Stimulated activated CD4-positive, alpha-beta T cell treated with anti-CD3 and anti-CD28 coated beads, Interleukin-15, amount 100 ng/mL, for 1 hour (primary cell): ENCODE measurements at places on chromosomes 2 and 18.

DNA sequence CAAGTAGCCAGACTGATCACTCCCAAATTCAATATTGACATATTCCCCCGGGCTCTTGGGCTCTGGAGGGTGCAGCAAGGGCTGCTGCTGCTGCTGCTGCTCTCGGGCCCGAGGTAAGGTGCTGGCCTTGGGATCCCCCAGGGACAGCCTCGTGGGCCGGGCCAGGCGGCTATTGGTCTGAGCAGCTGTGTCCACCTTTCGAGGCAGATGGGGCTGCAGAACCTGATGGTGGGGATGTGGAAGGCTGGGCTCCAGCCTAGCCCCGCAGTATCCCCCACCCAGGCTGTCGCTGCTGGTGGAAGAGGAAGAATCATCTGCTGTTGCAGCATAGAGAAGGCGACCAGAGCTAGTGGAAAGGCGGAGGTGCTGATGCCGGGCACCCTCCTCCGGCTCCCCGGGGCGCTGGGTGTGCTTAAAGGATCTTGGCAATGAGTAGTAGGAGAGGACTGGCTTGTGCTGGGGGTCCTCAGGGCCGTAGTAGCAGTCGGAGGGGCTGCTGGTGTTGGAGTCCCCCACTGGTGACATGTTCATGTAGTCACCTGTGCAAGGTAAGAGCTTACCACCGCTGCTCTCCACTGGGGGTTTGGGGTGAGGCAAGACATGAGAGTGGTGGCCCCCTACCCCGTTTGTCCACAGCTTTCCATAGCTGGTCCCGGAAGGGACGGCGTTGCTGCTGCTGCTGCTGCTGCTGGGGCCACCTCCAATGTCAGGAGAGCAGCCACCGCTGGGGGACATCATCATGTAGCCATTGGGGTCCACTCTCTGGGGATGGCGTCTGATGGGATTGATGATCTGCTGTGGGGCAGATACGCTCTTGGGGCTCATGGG, 3.4 kb downstream of the IRS1 start:
- no peak for DNase-seq

DNA sequence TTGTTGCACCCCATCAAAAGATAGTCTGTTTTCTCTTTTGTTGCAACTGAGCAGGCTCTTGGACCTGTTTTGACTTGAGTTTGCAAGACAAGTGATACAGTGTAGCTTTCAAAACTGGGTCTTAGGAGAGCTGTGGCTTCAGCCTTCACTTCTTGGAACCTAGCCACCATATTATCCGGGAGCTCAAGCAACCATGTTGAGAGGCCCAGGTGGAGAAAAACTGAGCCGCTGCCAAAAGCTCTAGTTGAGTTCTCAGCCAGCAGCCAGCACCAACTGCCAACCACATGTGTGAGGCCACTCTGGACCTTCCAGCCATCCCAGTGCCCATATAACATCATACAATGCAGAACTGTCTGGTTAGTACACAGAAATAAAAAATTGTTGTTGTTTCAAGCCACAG, 5.4 kb downstream of the CACNB4 start:
- DNase-seq, result no peak

GRCh38 chr2:150358468-150358807, 129.0 kb downstream of the RND3 start:
- no peak for DNase-seq

- DNase-seq, result no peak
Measured at GRCh38 chr2:25356088-25356487, 14.4 kb upstream of the DNMT3A start.

- DNase-seq, result no peak
Measured at GRCh38 chr2:51490576-51491234, 458.8 kb upstream of the NRXN1 start.

GRCh38 chr2:222938327-222938726, 77.5 kb downstream of the ACSL3 start:
- DNase-seq, result no peak

DNA sequence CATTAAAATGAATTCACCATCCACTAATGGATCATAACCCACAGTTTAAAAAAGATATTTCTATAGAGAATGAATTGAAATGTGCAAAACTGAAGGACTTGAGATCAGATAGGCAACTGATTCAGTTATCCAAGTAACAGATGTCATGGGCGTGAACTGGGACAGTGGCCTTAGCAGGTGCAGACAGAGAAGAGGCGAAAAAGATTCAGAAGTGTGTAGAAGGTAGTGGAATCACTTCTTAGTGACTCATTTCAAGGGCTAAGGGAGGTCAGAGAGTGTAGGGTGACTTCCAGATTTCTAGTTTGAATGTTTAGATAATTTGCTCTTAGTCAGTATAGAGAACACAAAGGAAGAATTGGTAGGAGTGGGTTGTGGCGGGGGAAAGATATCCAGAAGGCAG, 79.7 kb downstream of the EHBP1 start:
- DNase-seq, result no peak

GRCh38 chr2:23289671-23290070, 95.3 kb upstream of the KLHL29 start:
- DNase-seq, result no peak

- no peak for DNase-seq
Measured at GRCh38 chr2:16332681-16333557, 332.7 kb downstream of the CYRIA start.

DNA sequence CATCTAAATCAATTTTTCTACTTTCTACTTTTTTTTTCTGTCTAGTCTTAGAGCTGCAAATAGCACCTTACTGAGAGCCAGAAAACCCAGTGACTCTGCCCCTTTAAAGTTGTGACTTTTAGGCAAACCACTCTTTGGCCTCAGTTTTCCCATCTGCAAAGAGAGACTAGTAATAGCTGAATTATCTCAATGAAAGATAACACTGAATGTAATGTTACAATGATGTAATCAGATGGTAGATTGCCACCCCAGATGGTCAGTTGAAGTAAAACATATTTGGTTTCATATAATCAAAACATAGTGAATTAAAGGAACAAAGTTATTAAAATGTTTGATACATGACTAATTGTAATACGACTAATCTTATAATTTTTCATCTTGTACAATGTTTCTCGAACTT, 5.0 kb upstream of the APCDD1 start:
- DNase-seq, result no peak

GRCh38 chr2:224412141-224413015, 10.5 kb upstream of the FAM124B start:
- no peak for DNase-seq

DNA sequence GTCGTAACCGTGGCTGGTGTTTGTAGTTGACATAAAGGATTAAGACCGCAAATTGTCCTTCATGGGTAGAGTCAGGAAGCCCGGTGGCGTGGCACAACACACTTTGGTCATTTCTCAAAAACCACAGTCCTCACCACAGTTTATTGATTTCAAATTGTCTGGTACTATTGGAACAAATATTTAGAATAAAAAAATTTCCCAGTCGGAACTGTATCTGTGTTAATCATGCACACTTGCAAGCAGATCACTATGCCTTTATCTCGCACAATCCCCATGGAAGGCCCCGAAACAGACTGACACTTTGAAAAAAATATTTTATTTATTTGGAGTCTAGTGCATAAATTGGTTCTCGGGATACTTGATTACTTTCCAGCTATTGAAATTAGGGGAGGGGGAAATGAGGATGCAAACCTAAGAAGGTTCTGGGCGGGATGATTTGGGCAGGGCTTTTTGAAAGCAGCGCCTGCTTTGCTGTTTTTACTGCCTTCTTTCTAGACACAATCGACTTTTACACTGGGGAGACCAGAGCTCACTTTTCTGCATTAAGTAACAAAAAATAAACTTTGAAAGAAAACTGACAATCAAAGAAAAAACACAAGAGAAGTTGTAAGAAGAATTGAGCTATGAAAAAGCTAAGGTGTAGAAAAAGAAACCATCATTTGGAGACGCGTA, 15.4 kb upstream of the HOXD1 start:
- no peak for DNase-seq

DNA sequence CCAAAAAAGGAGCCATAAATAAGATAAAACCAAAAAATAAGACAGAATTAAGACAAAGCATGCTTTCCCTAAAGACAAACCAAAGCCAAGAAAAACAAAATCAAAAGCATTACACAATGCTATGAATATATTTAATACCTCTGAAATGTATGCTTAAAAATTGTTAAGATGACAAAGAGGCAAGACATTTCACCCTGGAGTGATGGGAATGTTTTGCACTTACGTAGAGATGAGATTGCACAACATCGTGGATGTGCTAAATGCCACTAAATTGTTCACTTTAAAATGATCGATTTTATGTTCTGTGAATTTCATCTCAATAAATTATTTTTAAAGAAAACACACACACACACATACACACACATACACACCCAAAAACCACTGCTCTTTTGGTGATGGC, 386.6 kb upstream of the KLHL29 start:
- no peak for DNase-seq

DNA sequence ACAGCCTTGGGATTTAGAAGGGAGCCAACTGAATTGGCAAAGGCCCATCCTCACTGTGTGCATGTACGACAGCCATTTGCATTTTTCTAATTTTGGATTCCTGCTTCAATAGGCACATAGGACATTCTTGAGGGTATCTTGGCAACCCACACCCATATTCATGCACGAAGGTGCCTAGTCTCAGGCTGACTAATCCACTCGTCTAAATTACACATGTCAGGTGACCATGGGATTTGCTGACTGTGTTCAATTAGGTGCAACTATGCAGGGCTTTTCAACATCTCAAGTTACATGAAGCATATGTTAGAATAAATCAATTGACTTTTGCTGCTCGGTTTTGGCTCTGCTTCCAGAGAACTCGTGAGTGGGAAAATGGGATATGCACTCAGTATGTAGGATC, 249.7 kb downstream of the SP3 start:
- DNase-seq, result no peak

- DNase-seq, result no peak
Measured at GRCh38 chr2:206031162-206031784, 54.7 kb downstream of the INO80D start.

GRCh38 chr2:11742317-11742701, 4.1 kb upstream of the LPIN1 start:
- DNase-seq, result no peak

DNA sequence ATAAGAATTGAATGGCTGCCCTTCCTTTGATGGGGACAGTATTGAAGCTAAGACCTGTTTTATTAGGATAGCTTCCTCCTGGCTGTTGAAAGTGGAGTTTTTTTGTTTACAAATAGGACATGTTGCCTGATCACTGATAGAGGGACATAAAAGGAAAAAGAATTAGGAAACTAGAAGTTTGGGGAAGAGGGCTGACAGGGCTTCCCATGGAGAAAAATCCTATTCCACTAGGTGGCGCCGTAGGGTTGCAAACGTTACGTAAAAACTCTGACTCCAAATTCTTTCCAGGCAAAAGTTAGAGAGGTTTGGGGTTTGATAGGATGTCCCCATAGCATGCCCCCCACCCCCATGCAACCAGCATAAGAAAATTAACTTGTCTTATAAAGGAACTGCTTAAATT, 11.1 kb upstream of the RBFA start:
- no peak for DNase-seq

DNA sequence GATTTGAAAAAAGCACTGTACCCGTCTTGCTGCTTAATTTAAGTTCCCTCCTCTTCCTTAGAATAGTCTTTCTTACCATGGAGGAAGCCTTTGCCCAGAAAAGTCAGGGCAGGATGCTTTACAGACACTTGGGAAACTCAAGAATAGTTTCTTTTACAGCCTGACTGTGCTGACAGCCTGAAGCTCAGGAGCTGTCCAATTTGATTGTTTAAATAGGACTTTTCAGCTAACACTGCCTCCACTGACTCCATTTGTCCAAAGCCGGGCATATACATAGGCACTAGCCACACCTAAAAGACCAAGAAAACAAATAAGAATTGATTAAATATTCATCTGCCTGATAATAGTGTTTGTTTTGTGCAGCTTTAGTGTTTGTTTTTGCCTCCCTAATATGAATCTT, 110.9 kb upstream of the L3MBTL4 start:
- DNase-seq, result no peak

DNA sequence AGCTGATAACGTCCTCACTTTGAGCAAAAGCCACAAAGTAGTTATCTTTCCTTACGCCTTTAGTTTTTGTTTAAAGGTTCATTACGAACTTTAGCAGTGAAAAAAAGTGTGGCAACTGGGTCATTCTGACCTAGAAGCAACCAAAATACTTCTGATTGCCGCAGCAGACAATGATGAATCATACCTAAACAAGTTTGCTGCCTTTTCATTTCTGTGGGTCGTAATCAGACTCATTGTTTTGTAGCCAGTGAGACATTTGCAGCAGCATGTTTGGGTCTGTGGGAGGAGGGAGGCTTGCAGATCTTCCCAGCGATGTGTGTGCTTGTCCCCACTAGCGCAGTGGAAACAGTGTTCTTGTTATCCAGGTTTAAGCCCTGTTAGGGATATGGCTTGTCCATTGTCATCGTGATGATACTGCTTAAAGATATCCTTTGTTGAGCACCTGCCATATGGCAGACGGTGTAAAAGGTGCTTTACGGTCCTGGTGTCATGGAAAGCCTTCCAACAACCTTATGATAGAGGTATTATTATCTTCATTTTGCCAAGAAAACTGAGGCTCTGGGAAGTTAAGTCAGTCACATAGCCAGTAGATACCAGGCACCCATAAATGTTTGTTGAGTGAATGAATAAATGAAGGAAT, 1.3 kb upstream of the GREB1 start:
- no peak for DNase-seq

GRCh38 chr2:155830351-155830750, 502.2 kb downstream of the NR4A2 start:
- no peak for DNase-seq

DNA sequence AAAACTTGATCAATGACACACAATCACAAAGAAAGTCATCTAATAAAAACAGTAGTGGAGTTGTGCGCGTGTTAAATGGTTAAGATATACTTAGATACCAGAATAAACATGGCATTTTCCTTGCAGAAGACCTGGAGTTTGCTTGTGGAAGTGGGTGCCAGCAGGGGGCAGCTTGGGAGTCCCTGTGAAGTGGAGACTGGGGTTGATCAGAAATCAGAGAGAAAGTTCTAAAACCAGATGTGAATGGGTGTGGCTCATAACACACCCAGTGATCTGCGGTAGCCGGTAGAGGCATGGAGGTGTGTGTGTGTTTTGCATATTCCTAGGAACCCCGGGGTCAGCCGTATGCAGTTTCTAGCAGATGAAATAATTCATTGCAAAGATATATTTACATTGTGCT, 300.1 kb upstream of the TRIB2 start:
- peak; percentile 39 for DNase-seq

- DNase-seq, result no peak
Measured at GRCh38 chr2:51212374-51212773, 180.4 kb upstream of the NRXN1 start.

DNA sequence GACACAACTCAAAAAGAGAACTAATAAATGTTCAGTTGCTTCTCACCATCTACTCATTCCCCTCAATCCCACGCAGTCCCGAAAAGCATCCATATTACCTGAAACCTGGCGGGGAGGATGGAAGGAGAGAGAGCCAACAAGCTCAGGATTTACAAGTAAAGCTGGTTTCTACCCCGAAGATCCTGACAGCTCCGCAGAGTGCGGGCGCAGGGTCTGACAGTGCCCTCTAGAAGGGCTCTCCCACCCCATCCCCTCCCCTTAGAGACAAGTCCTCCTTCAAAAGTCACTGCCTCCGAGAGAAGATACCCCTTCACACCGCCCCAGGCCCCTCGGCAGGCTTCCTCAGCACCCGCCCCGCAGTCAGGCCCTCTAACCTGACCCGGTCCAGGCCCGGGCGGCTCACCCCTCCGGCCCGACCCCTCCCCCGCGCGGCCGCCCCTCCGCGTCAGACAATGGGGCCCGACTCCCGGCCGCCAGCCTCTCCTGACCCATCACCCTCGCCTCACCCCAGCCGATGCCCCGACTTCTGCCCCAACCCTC, 550 bp downstream of the RAB1A start:
- no peak for DNase-seq

- DNase-seq, result no peak
Measured at GRCh38 chr2:14881651-14882327, 249.3 kb downstream of the LRATD1 start.
